ENCODE measurements at places on chromosomes 5 and 9.

- no peak for DNase-seq
Observed at GRCh38 chr9:109872901-109873300, 92.9 kb downstream of the PALM2AKAP2 start.

GRCh38 chr5:142421621-142422397 lies 97.0 kb upstream of the SPRY4 start:
- DNase-seq = no peak

GRCh38 chr5:115770466-115770865 lies 46.0 kb downstream of the CDO1 start:
- peak; percentile 27 for DNase-seq

DNA sequence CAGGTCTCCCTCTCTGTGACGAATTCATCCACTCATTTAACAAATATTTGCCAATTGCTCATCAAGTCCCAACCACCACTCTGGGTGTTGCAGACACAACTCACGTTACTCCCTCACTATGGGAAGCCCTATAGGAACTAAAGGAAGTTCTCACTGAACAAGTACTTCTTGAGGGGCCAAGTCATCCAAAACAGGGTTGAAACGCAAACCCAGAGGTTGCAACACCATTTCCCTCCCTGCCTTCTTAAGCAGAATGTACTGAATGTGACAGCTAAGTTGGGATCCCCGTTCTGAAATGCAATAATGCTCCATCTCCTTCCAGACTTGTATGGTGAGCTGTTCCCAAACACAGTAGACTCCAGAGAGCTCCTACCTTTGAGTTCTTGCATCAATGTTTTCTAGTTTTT lies 34.3 kb downstream of the EPB41L4B start:
- peak; percentile 89 for DNase-seq

- no peak for DNase-seq
Observed at GRCh38 chr9:16206518-16206917, 653.7 kb downstream of the CCDC171 start.

- no peak for DNase-seq
Observed at GRCh38 chr9:114864471-114864870, 58.6 kb upstream of the TNFSF15 start.

GRCh38 chr9:107288701-107289100 lies 5.6 kb downstream of the RAD23B start:
- no peak for DNase-seq

- no peak for DNase-seq
Observed at GRCh38 chr5:128796506-128796905, 168.8 kb upstream of the SLC27A6 start.

GRCh38 chr5:109016300-109016699 lies 268.6 kb downstream of the FER start:
- peak; percentile 13 for DNase-seq

DNA sequence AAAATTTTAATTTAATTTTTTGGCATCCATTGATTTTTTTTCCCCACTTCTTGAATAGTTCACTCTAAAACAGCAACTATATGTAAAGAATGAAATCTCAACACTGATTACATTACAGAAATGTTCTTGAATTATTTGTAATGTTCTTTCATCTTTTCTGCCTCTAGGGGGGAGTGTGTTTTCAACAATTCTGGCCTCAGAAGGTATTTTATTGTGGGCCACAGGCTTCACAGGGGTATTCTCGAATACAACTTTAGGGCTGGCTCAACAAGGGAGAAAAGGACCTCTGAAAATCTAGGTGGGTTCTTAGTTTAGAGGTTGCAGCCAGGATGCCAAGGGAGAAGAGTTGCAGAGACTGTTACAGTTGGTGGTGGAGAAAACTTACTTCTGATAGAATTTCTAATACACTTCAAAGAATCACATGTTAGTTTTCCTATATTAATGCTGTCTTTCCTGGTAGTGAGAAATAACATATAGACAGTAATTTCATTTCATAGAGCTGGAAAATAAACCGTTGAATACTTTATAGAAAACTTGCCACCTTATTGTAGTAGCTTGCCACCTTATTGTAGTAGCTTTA lies 3.6 kb upstream of the NPR3 start:
- peak; percentile 56 for DNase-seq

- DNase-seq = no peak
Observed at GRCh38 chr5:29547236-29547865, 1646.1 kb upstream of the CDH6 start.

GRCh38 chr5:9477537-9477936 lies 68.3 kb downstream of the SEMA5A start:
- no peak for DNase-seq

DNA sequence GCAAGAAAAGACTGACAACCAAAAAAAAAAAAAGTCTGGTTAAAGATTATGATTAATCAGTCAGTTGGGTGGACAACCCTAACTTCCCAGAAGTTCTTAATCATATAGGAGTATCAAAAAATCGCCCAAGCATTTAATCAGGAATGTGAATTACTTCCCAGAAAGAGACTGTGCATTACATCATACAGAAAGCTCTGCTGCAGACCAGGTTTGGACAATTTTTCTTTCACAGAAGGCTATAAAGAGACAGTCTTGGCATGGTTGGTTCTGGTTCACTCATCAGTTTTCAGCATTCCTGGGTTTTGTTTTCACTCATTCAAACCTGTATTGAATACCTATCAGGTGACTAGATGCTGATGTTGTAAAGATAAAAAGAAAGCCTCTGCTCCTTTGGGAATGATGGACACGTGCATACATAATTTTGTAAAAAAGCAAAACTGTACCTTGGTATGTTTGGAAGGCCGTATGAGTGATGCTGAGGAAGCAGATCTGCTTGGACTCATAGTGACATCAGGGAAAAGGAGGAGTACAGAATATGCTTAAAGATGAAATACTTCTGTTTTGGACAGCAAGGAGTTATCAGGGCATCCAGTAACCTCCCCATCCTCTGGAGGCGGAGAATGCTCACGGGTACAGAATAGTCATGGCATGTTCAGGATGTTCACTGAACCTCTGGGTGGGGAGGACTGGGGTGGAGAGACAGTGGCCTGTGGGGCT lies 178.4 kb downstream of the GNA14 start:
- DNase-seq = peak; percentile 82

GRCh38 chr5:42858031-42858643 lies 46.4 kb upstream of the SELENOP start:
- peak; percentile 21 for DNase-seq

DNA sequence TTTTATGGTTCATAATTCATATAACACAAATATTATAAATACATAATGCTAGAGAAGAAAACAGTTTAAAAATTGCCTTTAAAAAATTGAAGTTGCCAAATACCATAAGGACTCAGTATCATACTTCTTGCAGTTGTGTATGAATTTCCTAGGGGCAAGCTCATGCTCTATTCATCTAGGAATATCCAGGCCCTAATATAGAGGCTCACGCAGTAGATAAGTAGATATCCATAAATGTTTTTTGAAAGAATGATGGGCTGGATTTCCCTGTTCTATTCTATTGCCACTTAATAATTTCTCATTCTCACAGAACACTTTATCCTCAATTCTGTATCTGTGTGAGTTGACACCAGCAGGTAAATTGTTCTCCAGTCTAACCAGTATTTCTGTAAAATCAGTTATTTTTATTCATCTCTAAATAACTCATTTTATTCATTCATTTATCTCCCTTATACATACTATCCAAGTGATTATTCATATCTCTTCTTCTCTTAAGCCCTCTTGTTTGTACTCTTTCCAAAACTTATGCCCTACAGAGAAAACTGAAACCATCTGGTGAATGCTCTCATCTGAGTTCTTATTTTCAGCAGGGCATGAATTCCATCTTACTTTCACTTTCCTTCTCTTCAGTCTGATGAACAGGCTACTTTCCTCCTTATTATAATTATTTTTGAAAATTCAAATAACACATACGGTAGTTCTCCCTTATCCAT lies 97.1 kb downstream of the SLC44A1 start:
- DNase-seq = peak; percentile 65

DNA sequence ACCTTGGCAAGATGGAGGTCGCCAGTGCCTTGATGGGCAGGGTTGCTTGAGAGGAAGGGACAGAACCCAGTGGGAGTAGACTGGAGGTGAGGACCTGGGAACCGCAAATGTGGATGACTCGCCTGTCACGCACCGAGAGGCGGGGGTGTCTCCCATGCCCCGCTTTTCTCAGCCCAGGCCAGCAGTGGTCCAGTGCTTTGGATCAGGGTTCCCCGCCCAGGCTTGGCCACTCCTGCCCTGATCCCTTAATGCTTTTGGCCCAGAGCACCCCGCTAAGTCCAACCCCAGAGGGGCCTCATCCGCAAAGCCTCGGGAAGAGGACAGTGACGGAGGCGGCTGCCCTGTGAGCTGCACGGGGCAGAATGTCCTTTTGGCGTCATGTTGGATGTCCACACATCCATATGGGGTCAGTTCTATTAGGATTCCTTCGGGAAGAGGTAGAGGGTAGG lies 2.4 kb downstream of the MRPS2 start:
- no peak for DNase-seq

- no peak for DNase-seq
Observed at GRCh38 chr5:148827723-148828122, 1.3 kb downstream of the ADRB2 start.

DNA sequence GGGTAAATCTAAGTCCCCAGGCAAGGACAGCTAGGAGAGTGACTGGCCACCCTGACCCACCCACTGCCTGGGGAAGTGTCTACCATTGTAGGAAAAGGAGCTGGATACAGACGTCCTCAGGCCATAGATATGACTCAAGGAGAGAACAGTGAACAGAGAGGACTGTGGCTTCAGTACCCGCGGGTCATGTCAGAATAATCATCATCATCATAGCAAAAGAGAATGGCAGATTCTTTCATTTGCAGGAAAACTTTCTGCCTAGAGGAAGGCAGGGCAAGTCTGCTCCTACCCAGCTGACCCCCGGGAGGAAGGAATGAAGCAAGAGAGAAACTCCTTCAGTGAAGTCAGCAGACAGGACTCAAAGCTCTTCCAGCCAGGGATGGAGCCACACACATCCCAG lies 52.2 kb upstream of the UBTD2 start:
- DNase-seq = no peak

DNA sequence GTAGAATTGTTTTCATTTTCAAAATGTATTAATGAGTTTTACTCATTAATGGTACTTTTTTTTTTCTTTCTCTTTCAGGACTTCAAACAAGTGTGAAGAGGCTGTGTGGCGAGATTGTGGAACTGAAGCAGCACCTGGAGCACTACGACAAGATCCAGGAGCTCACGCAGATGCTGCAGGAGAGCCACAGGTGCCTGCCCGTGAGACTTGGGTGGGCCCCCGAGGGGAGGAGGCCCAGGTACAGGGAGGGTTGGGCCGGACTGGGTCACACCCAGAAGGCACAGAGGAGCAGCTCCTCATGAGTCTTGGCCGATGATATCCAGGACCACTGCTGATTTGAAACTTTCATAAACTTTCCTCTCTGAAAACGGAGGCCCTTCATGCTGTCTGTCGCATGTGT lies 35.6 kb downstream of the CEP72 start:
- no peak for DNase-seq

DNA sequence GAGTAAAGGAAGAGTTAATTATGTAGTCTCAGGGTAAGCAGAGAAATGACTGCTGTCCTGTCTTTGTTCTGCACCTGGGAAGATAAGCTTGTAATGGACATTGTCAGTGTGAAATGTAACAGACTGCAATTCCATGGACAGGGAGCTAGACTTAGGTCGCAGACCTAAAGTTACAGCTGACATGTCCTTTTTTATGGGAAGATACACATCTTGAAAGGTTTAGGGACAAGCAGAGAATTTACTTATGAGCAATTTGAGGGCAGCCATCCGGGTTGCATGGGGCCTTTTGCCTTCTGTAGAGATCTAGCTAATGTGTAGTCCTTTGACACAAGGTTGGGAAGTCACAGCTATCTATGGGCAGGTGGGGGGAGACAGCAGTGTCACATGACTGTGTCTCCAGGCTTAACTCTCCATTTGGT lies 85.7 kb downstream of the SERINC5 start:
- DNase-seq = no peak

GRCh38 chr9:35397216-35397698 lies 92.7 kb upstream of the RUSC2 start:
- DNase-seq = no peak

DNA sequence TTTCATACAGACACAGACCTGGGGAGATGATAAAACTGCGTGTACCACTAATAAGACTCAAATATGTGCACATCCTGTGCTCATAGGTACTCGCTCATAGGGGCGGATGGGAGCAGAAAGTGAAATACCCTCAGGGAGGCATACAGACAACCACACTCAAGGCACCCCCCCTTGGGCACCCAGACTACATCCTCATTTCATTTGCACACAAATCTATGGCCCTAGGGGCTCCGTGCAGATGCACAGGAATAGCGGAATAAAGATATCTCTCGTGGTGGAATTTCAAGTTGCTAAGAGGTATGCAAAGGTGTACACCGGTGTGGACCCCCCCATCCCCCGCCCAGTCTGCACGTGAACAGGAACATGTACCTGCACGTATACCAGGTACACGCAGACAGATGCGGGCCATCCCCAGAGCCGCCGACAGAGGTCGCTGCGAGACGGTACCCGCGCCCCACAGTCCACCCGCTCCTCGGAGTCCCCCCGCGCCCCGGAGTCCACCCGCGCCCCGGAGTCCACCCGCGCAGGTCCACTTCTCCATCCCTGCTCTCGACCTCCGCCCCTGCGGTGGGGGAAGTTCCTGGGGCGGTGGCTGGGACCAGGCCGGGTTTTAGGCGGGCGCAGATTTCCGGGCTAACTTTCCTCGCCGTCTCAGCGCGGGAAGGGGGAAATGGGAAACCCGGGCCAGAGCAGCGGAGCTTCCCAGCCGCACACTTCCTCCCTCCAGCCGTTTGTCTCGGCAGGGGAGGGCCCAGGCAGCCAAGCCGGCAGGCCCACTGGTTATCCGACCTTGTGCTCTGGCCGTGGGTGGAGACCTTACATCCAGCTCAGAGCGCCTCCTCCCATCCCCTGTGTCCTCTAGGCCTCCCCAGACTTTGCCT lies 1.0 kb upstream of the IL12B start:
- DNase-seq = peak; percentile 62

GRCh38 chr5:178284093-178284675 lies 51.6 kb upstream of the PHYKPL start:
- no peak for DNase-seq

DNA sequence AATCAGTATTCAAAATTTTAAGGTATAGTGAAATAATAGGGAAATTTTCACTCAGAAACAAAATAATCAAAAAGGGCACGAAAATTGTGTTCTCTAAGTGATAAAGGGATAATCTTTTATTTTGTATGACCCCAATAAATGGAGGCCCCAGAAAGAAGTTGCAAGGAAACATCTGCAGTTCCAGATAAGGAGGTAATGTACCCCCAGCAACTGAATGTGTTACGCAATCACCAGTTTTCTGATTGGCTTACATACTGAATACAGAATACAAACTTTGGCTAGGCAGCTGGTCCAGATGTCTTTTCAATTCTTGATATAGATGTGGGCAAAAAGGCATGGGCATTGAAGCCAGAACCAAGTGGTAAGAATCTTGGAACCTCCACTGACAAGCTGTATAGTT lies 1.7 kb upstream of the TOPORS start:
- DNase-seq = peak; percentile 11
